ENCODE measurements at places on chromosomes 11 and 22. TPM values are rescaled to one million over a fixed set of nuclear protein-coding genes. Genes with fewer than 3 reads are reported as not detected.

LDHAL6A gene
- total RNA-seq = not detected

CRYBB2 gene
- total RNA-seq = not detected

DCHS1 gene
- 26.3 TPM for total RNA-seq

CECR2 gene
- total RNA-seq = 0.24 TPM

IFTAP gene
- total RNA-seq = 25.2 TPM

RAG2 gene
- not detected for total RNA-seq

FLRT1 gene
- not detected for total RNA-seq

C11orf87 gene
- 0.09 TPM for total RNA-seq

- no peak for DNase-seq
Observed at GRCh38 chr22:44025171-44026065, 1.3 kb downstream of the PARVB start.

- no peak for DNase-seq
Observed at GRCh38 chr11:125952559-125952958, 6.7 kb downstream of the VSIG10L2 start.

DNA sequence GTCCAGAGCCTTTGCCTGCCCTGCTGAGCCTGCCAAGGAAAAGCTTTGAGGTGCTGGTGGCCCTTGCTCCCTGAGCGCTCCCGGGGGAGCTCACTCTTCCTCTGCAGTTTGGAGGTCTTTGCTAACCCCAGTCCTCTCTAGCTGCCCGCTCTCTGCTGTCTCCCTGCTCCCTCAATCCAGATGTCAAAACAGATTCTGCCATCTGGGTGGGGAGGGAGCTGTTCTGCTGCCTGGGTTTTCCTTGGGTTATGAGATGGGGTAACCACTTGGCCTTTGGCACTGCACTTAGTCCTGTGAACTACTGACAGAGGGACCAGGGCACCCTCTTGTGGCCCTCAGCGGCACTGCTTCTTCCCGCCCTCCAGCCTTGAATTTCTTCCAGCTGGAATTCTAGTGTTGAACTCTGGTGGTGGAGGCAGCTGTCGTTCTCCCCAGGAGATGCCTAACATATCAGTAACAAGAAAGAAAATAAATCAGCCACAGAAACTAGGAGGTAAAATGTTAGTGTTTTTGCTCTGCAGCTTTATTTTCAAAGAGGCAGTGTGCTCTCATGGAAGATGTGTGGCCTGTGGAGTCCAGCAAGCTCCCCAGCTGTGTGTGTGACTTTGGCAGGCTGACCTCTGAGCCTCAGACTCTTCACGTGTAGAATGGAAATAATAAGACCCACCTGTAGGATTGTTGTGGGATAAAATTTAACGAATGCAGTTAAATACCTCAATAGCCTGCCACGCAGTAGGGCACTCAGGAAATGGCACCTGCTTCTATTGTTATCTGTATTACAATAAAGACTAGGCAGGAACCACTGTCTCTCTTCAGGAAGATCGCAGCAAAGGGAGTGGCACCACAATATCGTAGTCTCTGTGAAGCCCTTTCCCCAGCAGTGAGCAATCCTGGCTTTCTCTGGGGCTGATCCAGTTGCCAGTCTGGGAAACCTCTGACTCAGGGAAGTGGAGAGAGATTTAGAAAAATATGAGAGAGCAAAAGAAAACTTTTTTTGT, 23.4 kb downstream of the ARFGAP2 start:
- DNase-seq = peak; percentile 58

DNA sequence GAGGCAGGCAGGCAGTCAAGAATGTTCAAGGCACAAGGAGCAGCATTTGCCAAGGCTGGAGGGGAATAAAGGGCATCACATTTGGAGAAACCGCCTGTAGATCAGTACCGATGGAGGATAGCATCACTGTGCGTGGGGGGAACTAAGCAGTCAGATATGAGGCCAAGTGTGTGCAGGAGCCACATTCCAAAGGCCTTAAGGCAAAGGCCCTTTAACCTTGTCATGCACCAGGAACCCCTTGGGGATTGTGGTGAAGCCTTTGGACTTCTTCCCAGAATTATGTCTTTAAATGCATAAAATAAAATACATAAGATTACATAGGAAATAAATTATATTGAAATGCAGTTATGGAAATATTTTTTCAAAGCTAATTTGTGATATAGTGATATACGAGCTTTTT, 532.1 kb downstream of the BUD13 start:
- DNase-seq = no peak

DNA sequence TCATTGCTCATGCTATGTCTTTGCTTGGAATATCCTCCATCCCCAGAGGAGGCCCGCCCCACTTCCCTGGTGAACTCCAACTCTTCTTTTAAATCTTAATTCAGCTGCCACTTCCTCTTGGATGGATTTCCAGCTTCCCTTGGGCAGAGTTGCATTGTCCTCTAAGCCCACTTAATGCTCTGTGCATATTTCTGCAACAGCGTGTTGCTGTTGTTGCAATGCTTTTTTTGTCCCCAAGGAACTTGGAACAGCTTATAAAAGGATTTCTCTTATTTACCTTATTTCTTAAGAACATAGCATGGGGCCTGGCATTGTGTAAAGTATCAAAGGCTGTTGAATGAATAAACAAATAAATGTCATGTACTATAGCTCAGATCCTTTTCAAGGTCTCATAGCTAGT, 507.4 kb downstream of the METTL15 start:
- DNase-seq = no peak

GRCh38 chr11:121578251-121578976, 125.6 kb upstream of the SORL1-AS1 start:
- DNase-seq = no peak

GRCh38 chr11:1343391-1344055, 34.1 kb upstream of the TOLLIP start:
- DNase-seq = no peak

DNA sequence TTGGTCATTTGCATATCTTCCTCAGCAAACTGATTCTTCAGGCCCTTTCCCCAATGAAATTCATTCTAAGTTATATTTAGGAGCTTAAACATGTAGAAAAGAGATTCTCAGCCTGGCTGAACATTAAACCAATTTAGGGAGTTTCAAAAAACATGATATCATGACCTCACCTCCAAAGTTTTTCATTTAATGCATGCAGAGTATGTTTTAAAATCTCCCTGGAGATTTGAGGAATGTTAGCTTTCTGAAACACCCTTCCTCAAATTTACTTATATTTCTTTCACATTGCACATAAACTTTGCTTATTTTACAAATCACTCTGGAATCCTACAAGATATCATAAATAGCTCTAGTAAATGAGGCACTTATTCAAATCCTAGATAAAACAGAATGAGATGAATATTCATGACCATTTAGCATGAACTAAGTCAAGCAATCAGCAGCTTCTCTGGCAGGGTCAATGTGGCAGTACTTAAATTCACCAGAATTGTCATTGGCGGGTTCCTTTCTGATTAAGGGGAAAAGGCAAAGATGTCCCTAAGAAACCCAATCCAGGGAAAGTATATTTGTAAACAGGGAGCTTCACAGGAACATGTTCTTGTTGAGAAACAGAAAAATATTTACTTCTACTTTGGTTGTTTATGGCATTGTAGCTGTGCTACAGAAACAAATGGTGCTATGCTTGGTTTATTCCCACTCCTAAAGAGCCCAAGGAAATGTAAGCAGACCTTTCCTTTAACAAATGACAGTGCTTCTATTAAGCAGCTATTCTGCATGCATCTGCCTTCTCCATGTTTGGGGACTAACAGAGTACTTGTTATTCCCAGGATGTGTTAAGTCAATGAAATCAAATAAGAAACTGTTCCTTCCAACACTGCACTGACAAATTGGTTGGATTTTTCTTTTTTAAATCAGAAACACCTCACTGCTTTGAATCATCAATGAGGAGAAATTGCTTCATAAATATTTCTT, 162.3 kb downstream of the C11orf87 start:
- no peak for DNase-seq
